ENCODE measurements at places on chromosomes 2 and 18. TPM values are rescaled to one million over a fixed set of nuclear protein-coding genes. Genes with fewer than 3 reads are reported as not detected.

Gene TM4SF20
- polyA plus RNA-seq: not detected

Gene ERLEC1
- polyA plus RNA-seq: 47.3 TPM

Gene ZNF892
- polyA plus RNA-seq: 0.61 TPM

Gene HOXD9
- not detected for polyA plus RNA-seq

Gene TXNDC2
- polyA plus RNA-seq: not detected

DNA sequence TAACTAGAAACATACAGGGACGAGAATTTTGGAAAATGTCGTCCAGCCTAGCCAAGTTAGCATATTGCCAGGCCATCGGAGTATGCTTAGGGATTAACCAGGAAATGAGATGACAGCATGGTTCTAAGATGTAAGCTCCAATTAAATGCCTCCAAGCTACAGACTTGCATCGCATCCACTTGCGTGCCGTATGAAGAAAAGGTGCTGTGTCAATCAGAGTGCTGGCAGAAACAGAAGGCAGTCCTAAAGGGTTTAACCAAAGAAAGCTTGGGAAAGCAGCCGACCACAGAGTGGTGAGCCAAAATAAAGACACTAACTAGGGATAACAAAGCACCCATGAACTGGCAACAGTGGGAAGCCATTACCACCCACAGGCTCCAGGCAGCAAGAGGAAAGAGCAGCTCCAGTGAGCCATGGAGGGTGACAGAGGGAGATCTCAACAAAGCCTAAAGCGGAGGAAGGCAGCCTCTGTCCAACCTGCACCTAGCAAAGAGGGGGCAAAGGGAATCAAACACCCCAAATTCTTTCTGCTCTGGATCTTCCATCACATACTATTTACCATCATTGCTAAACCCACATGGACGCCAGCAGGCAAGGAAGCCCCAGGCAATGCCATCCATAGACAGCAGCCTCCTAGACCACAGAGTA, 27.6 kb upstream of the SOCS6 start:
- no peak for DNase-seq

GRCh38 chr18:24402209-24402785, 4.7 kb upstream of the OSBPL1A start:
- no peak for DNase-seq

- peak; percentile 14 for DNase-seq
These were observed 27.2 kb downstream of the PPP3R1 start for GRCh38 chr2:68225119-68225632.

- no peak for DNase-seq
These were observed 548.8 kb upstream of the ZNF804A start for GRCh38 chr2:184049566-184049965.

DNA sequence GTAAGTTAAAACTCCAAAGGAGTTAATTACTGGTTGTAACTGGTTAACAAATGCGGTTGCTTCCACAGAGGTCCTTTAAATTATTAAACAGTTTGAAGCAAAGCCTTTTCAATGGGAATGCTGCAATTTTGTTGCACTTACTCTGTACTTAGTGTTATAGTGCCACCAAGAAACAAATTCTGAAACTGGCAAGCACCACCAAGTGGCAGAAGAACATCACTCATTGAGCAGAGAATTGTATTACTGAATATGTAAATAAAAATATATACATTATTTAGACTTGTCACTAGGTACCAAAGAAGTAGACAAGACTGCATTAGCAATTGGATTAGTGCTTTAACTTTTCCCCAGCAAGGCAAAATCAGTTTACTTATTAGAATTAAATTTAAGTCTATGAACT, 2.6 kb upstream of the TMEFF2 start:
- DNase-seq: no peak

GRCh38 chr2:9307535-9307934, 100.9 kb downstream of the ASAP2 start:
- DNase-seq: no peak

DNA sequence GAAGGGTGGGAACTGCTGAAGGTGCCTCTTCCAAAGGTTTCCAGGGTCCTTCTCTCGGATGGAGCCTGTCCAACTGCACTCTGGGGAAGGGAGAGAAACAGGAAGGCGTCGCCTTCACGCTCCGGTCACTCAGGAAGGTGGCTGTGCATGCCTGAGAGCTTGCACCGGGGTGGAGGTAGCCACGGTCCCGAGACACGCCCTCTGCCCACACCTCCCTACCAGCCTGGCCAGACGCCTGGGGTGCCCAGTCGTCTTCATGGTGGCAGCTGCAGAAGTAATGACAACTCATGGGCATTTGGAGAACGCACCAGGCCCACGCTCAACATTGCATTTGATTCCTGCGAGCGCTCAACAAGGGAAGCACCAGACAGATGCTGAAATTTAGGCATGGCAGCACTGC, 59.9 kb downstream of the ADNP2 start:
- no peak for DNase-seq

DNA sequence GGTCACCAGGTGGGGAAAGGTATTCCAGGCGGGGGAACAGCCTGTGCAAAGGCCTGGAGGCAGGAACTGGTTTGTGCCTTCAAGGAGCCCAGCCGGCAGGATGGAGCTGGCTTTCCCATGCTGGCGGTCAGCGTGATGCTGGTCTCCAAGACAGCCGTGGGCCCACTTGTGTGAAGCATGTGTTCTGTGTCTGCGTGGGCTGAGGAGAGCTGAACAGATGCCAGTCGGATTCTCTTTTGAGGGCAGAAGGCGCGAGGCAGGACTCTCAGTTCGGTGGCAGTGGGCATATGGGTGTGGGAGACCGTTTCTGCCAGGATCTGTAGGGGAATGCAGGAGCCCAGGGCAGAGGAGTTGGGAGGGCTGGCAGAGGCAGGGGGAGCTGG, 191.6 kb downstream of the TWIST2 start:
- DNase-seq: no peak

DNA sequence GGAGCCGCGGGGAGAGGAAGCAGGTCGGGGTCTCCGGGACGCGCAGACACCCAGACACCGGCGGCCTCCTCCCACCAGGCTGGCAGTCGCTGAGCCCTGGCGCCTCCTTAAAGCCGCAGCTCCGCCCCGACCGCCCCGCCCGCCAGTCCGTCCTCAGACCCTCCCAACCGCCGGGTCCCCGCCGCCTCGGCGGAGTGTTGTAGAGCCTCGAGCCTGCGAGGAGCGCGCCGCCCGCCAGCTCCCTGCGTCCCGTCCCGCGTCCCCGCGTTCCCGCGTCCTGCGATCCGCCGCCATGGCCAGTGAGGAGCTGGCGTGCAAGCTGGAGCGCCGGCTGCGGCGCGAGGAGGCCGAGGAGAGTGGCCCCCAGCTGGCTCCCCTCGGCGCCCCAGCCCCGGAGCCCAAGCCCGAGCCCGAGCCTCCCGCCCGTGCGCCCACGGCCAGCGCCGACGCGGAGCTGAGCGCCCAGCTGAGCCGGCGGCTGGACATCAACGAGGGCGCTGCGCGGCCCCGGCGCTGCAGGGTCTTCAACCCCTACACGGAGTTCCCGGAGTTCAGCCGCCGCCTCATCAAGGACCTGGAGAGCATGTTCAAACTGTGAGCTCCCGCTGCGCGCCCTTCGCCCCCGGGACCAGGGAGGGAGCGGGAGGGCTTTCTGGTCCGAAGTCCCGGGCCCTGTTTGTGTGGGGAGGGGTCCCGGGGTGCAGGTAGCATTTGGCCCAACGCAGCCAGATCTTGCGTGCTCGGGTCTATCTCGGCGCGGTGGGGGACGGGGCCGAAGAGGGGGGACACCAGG, at the start of gene EFHD1:
Gene EFHD1, plus strand, starts transcription at position 192 of the 793 bp plus-strand sequence. Its CDS starts 101 bp downstream, at position 293.
- DNase-seq: peak; percentile 33

- no peak for DNase-seq
These were observed 650 bp downstream of the CCBE1 start for GRCh38 chr18:59696311-59697235.

GRCh38 chr2:211802666-211803065, 735.9 kb downstream of the ERBB4 start:
- DNase-seq: no peak

DNA sequence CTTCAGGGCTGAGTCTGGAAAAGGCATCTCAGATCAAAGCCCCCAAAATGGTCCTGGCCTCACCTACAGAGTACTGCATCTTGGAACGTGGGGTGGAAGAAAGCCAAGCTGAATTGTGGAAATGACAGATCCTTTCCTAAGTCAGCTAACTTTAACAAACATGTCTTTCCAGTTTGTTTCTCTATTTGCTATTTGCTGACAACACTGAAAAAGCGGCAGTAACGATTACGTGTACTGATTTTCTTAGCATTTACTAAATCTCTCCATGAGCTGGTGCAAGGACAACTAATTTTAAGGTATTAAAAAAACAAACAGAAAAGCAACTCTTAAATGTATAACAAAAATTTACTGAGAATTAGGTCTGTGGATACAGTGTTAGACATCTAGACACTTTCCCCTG, 1.1 kb downstream of the HIBCH start:
- no peak for DNase-seq

All from CD4-positive, alpha-beta memory T cell (primary cell).